ENCODE measurements at places on chromosomes 3 and 15.

- no peak for DNase-seq
These were observed 92.0 kb upstream of the CCDC54 start for GRCh38 chr3:107285197-107285596.

- no peak for DNase-seq
These were observed 68.0 kb downstream of the FNDC3B start for GRCh38 chr3:172107403-172107802.

GRCh38 chr15:71683411-71684274, 126.7 kb upstream of the NR2E3 start:
- DNase-seq: no peak

DNA sequence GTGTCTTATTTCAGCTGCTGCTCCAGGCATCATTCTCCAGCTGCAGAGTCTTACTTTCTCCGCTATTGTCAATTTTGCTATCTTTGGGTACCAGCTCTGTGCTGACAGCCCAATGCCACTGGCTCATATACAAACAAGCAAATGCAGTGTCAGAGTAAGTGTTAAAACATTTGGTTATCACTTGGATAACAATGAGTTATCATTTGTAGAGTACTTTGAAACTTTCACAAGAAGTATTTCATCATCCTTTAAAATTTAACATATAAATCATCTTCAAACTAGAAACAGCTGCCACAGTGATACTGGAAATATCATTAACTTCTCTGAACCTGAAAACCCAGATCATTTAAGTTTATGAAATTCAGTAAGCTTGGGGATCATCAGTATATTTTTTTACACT, 13.8 kb downstream of the TSPAN3 start:
- DNase-seq: no peak

DNA sequence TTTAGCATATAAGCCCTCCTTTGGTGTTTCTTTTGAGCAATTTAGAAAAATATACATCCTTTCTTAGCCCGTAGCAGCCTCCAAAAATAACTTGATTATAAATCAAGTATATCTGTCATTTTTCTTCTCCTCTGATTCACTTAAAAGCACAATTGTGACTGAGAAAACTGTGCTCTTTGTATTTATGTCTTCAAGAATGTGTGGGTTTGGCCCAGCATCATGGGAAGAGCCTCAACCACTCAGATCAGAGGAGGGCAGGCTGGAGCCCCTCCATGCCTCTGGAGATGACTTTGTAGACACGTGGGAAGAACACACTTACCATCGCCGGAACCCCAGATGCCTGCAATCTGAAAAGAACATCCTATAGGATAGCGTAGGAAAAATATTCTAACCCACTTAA, 123.8 kb upstream of the FEZF2 start:
- DNase-seq: no peak

- DNase-seq: no peak
These were observed 22.3 kb upstream of the ACP3 start for GRCh38 chr3:132294906-132295305.

GRCh38 chr3:137071104-137071503, 113.3 kb downstream of the IL20RB start:
- DNase-seq: no peak

DNA sequence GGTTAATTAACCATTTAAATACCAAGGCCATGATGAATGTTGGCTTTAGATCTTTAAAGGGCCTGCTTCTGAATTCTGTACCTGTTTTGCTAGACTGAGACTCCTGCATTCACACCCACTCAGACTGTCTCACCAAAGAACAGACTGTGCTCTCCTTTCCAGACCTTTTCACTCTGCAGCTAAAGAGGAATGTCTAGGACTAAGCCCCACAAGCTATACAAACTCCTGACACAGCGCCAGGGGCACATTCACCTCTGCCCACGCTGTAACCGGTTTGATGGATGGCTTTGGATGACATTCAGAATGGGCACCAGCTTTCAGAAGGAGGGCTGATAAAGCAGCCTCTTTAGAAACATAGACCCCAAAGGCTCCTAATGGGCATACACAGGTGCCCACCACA, 200.1 kb downstream of the KCNMB2 start:
- no peak for DNase-seq

DNA sequence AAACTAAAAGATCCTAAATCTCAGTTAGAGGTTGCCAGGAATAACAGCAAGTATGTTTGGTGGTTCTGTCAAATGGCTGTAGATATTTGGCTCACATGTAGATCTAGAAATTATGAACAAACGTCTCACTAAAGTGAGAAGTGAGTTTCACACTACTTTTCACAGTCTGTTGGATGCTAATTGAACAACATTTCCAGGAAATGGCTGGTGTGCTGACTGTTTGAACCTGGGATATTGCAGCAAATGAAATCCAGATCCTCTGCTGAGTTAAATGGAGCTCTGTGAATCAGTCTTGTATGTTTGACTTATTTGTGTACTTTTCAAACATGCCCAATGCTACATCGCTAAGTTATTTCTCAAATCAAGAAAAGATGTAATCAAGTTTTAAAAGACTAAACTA, 21.3 kb upstream of the RSL24D1 start:
- no peak for DNase-seq

DNA sequence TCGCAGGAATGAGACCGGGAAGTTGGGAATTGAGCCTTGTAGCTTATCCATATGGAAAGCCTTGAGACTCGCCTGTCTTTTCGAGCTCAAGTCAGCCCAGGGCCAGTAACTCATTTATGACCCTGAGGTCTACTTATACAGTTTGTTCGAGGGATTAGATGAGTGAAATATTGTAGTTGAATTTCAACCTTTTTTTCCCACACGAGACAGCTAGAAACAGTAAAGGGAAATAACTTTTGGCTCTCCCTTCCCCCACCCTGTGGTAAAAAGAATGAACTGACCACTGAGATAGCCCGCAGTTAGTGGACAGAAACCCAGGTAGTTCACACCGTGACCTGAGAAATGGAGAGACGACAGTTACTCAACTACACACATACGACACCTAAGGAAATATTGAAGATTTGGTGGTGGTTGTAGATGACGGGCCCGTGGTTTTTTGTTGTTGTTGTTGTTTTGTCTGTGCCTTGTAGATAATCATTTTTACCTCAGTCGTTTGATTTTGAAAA, 841 bp downstream of the EIF3J start:
- DNase-seq: peak; percentile 10

- DNase-seq: no peak
These were observed 28.5 kb downstream of the SCG5 start for GRCh38 chr15:32669896-32670611.

- DNase-seq: no peak
These were observed 135.8 kb upstream of the RORA start for GRCh38 chr15:61364871-61365270.

GRCh38 chr15:54803987-54804386, 392.8 kb downstream of the RSL24D1 start:
- DNase-seq: no peak

- DNase-seq: no peak
These were observed 163.8 kb upstream of the ATP11B start for GRCh38 chr3:182629521-182629920.

GRCh38 chr3:72255791-72256559, 471.0 kb upstream of the PROK2 start:
- DNase-seq: peak; percentile 14

DNA sequence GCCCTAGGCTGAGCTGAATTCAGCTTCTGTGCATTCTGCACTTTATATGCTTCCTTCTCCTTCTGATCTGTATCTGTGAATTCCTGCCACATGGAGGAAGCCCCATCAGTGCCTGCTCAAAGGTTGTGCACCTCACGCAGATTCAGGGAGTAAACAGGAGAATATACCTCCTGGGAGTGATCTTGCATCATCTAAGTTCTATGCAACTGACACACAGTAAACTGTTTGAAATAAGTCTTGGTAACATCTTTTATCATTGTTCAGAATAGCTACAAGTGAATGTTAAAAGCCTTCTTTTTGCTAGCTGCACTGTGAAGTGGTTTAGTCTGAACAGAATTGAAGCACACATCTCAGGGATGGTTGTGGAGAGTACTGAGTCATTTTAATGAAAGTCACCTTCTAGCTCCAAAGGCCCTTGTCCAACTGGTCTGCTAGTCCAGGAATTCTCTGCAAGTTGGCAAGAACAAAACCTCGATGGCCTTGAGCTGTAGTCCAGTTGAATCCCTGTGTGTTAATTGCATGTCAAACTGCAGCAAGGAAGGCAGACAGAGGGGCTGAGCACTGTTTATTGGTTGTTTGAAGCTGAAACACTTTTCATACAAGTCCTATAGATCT, 215.0 kb downstream of the WNT5A start:
- DNase-seq: no peak

GRCh38 chr15:51846463-51847230, 17.2 kb downstream of the TMOD3 start:
- DNase-seq: no peak

DNA sequence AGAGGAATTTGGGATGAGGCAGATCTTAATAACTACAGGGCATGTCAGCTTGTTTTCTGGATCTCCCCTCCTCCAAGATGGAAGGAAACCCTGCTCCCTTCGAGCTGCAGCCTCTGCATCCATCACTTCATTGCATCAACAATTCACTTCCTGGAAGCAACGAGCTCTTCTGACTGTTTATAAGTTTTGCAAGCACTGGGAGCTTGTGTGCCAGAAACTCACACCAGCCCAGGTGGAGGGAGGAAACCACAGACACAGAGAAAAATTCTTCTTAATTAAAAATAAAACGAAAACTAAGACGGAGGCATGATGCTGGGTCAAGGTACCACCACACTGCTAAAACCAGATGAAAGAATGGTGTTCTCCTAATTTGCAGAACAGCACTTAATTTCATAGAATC, 10.6 kb downstream of the LRIG1 start:
- DNase-seq: no peak

GRCh38 chr3:108036984-108037741, 53.7 kb downstream of the CD47 start:
- no peak for DNase-seq
